ELF-1 (cell line): ENCODE measurements at places on chromosomes 16 and 17.

GRCh38 chr17:4175921-4176807, 33.2 kb downstream of the CYB5D2 start:
- DNase-seq, result peak; percentile 58

GRCh38 chr17:77884019-77884418, 74.5 kb upstream of the TNRC6C start:
- no peak for DNase-seq

DNA sequence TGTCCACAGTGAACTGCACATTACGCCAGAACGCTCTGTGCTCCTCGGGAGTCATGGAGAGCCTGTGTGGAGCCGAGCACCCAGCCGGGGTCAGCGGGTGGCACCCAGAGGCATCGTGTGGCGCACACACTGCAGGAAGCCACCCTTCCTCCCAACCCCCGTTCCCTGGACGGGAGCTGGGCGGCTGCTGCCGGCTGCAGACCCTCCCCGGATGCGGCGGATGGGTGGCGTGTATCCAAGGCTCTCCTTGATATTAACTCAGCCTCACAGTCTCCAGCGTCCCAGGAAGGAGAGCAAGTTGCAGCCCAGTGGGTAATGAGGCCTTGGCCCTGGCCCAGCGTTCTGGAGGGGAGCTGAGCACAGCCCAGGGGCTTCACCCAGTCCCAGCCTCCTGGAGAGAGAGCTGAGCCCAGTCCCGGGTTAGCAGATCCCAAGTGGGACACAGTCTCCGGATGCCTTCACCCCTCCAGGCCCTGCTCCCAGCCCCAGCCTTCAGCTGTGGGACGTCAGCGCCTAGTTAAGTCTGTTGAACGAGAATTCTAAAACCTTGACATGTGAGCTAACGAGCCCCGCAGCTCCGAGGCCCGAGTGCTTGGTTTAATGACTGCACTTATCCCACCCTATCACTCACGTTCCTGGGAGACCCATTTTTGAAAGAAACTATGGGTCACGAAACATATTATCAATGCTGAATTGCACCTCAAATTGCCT, 86.6 kb downstream of the TBC1D16 start:
- DNase-seq, result peak; percentile 53

DNA sequence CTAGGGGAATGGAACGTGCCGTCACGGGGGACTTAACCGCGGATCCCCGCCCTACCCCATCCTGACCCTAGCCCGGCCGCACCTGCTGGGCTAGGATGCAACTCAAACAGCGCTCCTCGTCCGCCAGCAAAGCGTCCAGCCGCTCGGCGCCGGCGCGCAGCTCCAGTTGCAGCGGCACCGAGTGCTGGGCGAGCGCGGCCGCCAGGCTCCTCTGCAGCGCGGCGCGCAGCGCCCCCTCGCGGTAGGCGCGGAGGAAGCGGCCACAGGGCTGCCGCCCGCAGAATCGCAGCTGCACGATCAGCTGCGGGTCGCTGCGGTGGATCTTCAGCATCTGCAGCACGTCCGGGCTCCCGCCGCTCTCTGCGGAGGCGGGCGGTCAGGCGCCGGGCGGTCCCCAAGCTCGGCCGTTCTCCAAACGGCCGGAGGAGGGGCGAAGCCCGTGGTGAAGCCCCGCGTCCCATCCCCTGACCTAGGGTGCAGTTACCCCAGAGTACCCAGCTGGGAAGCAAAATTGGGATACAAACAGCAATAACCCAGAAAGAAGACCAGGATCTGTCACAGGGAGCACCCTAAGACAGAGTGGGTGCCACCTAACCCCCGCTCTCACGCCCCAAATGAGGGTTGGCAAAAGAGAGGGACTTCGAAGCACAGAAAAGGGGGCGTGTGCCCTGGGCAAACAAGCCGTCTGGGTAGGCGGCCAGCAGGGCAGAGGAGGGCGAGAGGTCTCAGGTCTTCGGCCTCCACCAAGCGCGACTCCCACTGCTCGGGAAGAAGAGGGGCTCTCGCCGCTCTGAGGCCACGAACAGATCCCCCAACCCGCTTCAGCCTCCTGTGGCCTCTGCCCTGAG, 4.2 kb downstream of the TRADD start:
- DNase-seq, result peak; percentile 90

- no peak for DNase-seq
Measured at GRCh38 chr17:72977771-72978417, 114.6 kb downstream of the SLC39A11 start.

GRCh38 chr17:2655546-2655945, 56.0 kb downstream of the CLUH start:
- no peak for DNase-seq

DNA sequence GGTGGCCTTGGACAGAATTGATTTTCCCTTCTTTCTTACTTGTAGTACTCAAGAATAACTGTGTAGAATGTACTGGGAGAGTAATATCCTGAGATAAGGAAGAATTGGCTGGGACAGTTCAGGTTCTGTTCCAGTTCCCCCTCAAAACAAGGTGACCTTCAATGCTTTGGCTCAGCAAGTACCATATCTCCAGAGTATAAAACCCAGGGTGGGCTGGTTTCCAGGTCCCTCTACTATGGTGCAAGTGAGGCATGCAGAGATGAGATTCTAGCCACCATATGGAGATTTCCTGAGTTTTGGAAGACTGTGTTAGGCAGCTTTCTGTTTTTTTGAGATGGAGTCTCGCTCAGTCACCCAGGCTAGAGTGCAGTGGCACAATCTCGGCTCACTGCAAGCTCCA, 18.1 kb upstream of the DLX3 start:
- no peak for DNase-seq

- DNase-seq, result peak; percentile 97
Measured at GRCh38 chr17:82105882-82106687, 8.0 kb upstream of the FASN start.

DNA sequence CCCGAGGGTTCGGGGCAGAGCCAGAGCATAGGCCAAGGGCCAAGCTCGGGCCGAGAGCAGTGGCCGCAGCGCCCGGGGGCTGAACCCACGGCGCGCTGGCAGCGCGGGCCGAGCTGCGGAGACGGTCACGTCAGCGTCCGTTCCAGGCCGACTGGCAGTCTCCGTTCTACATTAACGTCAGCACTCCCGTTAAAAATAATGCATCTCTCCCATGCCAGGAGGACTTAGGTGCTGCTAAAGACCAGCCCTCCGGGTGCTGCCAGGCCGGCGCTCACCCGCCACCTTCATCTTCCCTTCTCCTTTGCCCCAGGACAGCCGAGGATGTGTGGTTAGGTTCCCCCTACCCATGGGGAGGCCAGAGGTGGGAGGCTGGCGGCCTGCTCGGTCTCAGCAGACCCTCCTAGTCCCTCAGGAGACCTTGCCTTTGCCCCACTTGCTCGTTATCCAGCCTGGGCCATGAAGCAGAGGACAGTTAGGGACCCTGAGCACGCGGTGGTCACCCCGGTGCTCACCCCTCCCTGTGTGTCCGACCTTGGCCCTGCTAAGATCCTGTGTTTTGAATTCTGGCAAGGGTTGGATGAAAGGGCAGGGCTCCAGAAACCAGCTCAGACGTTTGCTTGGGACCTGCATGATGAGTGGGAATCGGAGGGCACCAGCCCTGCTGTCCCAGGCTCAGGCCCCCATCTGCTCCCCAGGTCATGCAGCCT, 572 bp downstream of the MPG start:
- no peak for DNase-seq

GRCh38 chr16:84643674-84644073, 4.6 kb upstream of the KLHL36 start:
- no peak for DNase-seq
